Activated CD4-positive, alpha-beta T cell treated with anti-CD3 and anti-CD28 coated beads for 4 hours (primary cell): ENCODE measurements at places on chromosomes 1 and 21.

GRCh38 chr1:27602462-27603308 lies 1.3 kb downstream of the AHDC1 start:
- DNase-seq = no peak

DNA sequence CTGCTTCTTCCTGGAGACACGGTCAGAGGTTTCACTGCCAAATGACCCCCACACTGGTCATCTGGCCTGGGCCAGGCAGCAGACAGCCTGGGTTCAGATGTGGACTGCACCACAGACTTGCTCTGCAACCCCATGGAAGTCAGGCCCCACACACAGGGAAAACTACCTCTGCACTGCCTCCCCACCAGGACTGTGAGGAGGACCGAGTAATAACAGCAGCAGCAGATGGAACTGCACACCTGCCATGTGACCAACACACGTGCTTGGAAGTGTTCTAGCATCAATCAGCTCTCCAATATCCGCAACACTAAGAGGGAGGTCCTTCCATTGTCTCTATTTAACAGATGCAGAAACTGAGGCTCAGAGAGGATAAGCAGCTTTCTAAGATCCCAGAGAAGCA lies 51.4 kb downstream of the SLC9A1 start:
- DNase-seq = no peak

DNA sequence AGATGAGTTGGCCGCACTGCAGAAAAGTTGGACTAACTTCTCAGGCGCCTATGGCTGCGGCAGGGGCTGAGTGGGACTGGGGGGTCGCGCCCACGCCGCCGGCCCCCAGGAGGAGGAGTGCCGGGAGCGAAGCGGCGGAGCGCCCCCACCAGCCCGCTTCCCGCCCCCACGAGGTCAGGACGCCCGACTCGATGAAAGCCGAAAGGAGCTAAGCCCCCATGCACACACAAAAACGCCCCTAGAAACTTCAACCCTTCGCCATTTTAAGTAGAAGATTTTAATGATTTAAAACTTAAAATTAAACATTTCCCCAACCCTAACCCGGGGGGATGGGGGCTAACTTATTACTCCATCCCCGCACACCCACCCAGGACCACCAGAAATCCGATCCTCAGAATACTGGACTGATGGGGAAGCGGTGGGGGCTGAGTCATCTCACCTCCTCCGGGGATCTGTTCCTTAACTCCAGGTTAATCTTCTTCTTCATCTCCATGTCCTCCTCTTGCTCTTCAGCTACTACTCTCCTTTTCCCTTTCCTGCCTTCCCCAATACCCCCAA lies 539 bp downstream of the ANP32E start:
- DNase-seq = peak; percentile 36

GRCh38 chr21:44049606-44050005 lies 37.5 kb downstream of the TRAPPC10 start:
- DNase-seq = no peak

- DNase-seq = no peak
Observed at GRCh38 chr21:42858957-42859890, 20.1 kb downstream of the WDR4 start.

DNA sequence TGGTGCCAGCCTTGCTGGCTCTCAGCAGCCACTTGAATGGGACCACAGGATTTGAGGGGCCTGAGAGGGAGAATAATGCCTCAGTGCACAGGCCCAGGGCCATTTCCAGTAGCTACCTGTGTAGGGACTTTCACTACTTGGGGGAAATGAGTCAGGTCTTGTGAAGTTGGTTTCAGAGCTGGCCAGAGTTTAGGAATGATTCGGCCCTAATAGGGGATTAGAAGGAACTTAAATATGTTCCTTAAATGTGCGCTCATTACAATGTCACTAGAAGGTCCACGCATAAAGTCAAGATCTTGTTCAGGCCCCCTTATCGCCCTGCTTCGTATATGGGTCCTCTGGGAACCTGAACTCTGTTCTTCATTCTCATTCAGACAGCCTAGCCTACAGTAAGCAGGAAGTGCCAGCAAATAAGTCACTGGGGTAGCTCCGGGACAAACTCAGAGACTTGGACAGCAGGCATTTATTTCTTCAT lies 5.6 kb upstream of the AKR1A1 start:
- DNase-seq = no peak

GRCh38 chr1:219666242-219666641 lies 53.3 kb upstream of the ZC3H11B start:
- DNase-seq = no peak

- DNase-seq = no peak
Observed at GRCh38 chr1:61642475-61643232, 82.3 kb downstream of the TM2D1 start.

- DNase-seq = no peak
Observed at GRCh38 chr1:198491028-198491427, 49.5 kb downstream of the ATP6V1G3 start.

DNA sequence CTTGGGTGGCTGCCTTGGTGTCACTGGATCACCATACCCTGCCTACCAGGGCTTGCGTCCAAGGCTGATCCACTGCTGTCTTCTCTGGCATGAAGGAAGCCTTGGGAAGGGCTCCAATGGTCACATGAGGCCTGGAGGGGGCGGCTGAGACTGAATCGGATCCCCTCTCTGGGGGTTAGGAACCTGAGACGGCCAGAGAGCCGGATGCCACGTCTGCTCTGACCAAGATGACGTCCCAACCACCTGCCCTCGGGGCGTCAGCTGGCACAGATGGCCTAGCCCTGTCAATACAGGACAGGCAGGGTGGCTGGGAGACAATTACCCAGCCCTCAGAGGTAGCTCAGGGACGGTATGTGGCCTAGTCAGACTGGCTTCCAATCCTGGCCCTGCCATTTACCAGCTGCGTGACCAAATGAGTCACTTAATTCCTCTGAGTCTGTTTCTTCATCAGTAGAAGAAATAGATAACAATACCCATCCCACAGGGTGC lies 5.4 kb downstream of the TRIM62 start:
- DNase-seq = no peak

DNA sequence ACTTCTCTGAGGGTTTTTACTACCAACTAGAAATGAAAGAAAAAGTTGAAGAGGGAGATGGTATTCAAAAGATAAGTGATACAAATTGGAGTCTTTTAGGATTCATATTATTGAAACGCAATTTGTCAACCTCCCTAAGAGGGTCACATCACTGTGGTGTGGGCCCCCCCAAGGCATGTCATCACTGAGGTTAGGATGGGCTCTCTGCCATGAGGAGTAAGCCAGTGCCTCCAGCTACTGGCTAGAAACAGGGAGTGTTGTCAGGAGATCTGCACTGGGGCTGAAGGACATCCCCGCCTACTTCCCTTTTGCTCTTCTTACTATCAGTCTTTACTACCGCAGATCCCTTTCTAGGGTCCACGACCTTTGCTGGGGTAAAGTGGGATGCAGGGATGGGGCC lies 25.9 kb downstream of the ITSN1 start:
- DNase-seq = no peak

DNA sequence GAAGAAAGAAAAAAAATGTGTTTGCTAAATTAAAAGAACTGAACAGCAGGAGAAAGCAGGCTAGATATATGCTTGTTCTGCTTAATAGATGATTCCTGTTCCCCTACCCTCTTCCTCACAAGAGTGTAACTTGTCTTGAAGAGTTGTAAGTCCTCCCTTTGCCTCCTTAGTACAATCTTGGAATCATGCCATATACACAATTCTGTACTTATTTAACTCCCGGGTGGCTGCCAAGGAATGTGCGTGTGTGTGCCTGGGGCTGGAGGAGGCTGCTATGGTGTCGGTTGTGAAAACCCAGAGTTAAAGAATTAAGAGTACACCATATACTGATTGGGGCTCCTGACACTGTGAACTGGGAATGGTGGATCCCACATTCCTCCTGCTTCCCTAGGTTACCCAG lies 194.2 kb downstream of the SIPA1L2 start:
- DNase-seq = no peak

GRCh38 chr1:112626193-112626592 lies 6.6 kb downstream of the CAPZA1 start:
- DNase-seq = no peak

- no peak for DNase-seq
Observed at GRCh38 chr1:215031392-215031791, 51.1 kb upstream of the KCNK2 start.
